ENCODE measurements at places on chromosomes 6 and 20. TPM values are rescaled to one million over a fixed set of nuclear protein-coding genes. Genes with fewer than 3 reads are reported as not detected.

Gene ZBTB12
- total RNA-seq: 3.7 TPM

Gene ADGRF4
- total RNA-seq: 1.4 TPM

Gene TSPO2
- total RNA-seq: not detected

Gene HLA-DOA
- 0.48 TPM for total RNA-seq

Gene CD40
- 4.1 TPM for total RNA-seq

Gene MCCD1
- total RNA-seq: not detected
